ENCODE measurements at places on chromosomes 6 and 20.
A peak's percentile ranks its signal among the peaks of the same experiment; 100 is the strongest.

DNA sequence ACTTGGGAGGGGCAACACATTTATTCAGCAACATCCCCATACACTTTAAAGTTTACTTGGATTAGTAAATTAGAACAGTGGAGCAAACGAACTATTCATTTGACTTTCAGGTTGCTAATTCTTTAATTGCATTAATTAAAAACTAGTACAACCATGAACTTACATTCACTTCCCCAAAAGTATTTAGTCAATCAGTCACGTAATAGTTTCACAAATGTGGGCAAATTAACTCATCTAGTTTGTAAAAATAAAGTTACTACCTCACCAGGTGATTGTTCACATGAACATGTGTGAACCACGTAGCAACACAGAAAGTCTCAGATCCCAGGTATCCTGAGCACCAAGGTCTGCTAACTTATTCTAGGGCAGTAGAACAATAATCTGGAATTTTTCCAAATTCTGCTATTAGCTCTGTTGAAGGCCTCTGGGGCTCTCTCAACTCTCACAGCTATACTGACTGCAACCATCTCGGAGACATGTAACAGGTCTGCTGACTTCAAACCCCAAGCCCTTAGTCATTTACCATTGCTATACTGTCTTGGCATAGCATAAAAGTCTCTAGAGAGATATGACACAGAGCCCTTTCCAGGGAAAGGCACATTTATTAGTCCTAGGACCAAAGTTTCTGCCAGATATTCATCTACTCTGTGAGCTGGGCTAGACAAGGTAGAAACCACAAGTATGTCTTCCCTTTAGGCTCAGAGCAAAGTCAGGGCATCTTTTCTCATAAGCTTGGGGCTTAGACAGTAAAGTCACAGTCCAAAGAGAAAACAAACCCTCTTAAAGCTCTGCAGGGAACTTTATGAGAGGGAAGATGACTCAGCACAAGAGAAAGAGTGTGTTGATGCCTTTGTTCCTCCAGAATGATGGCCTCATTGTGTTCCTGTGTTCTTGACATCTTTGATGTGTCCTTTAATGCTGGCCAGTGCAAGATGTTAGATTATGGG, 50.9 kb upstream of the CCDC28A start:
- peak; percentile 43 for DNase-seq

DNA sequence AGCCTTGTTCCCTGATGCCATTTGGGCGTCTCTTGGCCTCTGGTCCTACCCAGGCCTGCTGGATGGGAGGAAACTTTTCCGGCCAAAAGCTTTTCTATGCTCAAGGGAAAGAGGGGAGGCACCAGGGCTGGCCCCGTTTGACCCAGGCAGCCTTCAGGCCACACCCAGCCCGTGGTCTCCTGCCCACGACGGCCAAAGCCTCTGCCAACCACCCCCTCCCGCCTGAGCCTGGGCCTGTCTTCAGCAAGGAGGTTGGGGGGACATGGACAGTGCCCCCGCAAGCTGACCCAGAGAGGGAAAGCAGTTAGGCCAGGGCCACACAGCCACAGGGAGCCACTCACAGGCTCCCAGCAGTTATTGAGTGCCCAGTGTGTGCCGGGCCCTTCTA, 49.5 kb downstream of the SRC start:
- DNase-seq: no peak

- no peak for DNase-seq
These were observed 290.2 kb downstream of the SOX4 start for GRCh38 chr6:21883595-21884328.

DNA sequence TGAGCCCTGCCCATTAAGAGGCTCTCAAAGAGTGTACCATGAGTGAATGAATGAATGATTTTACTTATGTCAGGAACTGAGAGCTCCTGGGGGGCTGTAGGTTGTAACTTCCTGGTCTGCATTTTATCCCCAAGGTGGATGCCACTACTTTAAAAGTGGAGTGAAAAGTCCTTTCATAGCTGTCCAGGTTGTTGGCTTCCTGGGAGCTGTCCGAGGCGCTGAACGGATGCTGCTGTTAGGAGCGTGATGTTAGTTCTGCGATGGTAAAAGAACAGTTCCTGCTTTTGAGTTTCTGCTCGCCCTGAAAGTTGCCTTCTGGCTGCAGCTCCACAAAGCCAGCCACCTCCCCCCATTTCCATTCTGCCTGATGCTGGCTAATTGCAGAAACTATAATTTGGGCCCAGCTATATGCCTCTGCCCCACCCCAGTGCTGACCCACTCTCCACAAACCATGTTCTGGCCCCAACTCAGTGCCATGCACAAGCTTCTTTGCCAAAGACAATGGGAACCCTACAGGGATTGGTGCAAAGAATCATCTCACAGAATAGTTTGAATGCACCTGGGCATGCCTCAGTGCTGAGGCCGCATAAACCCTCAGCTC, 330.9 kb upstream of the CDH4 start:
- no peak for DNase-seq

- no peak for DNase-seq
These were observed 53.2 kb downstream of the PTPN1 start for GRCh38 chr20:50563133-50563944.

GRCh38 chr20:37777988-37778659, 84.3 kb downstream of the CTNNBL1 start:
- DNase-seq: no peak

GRCh38 chr6:28751514-28751913, 172.3 kb downstream of the TRIM27 start:
- DNase-seq: no peak

GRCh38 chr6:157033428-157034140, 256.4 kb downstream of the ARID1B start:
- DNase-seq: peak; percentile 39
